ENCODE measurements at places on chromosomes 1 and 21.

DNA sequence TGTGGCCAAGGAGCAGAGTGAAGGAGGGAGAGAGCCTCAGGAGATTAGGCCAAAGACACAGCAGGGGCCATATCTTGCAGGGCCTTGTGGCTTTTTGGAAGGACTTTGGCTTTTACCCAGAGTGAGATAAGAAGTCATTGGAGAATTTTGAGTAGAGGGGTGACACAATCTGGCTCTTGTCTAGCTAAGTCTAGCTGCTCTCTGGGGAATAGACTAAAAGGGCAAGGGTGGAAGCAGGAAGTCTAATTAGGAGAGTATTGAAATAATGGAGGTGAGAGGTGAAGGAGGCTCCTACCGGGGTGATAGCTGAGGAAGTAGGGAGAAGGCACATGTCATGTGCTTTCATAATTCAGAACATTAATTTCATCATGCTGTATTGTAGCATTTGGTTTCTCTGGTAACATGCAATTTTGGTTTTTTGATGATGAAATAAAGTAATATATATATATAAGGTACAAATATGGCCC lies 34.3 kb upstream of the KCNA3 start:
- no peak for DNase-seq

GRCh38 chr1:93588206-93588605 lies 93.4 kb downstream of the BCAR3 start:
- DNase-seq = no peak

- DNase-seq = no peak
Observed at GRCh38 chr21:36820176-36821031, 121.5 kb downstream of the SIM2 start.

DNA sequence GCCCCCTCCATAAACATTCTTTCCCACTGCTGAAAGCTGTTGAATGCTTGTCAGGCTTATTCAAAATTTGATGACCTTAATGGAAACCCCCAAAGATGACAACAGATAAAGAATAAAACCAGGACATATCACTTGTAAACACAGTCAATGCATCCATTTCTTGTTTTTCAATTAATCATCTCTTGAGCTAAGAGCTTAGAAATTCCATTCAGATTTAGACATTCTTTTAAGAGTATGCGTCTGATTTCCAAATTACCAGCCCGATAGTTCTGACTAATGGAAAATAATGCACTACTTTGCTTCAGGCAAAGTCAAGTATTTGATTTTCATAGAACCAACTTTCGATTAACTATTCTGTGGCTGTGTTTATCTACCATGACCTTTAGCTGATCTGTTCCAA lies 100.6 kb upstream of the RUNX1 start:
- DNase-seq = no peak

DNA sequence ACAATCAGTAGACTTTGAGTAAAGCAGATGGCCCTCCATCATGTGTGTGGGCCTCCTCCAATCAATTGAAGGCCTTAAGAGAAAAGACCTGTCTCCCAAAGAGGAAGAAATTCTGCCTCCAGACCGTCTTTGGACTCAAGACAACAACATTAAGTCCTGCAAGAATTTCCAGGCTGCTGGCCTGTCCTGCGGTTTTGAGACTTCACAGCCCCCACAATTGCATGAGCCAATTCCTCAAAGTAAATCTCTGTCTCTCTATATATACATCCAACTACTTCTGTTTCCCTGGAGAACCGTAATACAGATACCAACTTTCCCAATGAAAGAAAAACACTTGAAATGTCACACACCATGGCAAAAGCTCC lies 16.4 kb downstream of the REG4 start:
- DNase-seq = no peak

DNA sequence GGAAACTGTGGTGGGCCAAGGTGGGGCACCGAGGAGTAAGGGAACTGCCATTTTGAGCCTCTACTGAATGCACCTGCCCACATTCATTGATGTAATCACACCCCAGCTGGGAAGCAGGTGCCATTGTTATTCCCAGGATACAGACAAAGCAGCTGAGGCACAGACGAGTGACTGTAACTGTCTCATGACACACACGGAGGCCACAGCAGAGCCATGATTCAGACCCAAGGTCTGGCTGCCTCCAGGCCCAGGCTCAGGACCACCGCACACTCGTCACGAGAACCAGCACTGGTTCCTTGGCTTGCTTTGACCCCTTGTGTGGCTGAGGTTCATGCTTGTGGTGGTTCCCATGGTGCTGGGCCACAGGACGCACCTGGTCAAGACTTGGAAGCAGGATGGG lies 45.6 kb upstream of the CLIC4 start:
- DNase-seq = no peak

DNA sequence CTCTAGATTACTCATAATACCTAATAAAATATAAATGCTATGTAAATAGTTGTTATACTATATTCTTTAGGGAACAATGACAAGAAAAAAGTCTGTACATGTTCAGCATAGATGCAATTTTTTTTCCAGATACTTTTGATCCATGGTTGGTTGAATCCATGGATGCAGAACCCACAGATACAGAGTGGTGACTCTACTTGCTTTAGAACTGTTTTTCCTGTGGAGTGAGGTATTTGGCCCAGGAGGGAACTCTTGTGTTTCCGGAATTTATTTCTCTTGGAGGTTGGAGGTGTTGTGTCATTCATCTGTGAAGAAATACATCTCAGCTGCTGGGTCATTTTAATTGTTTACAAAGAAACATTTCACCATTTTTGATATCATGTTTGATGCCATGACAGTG lies 28.7 kb downstream of the TMEM200B start:
- DNase-seq = no peak

DNA sequence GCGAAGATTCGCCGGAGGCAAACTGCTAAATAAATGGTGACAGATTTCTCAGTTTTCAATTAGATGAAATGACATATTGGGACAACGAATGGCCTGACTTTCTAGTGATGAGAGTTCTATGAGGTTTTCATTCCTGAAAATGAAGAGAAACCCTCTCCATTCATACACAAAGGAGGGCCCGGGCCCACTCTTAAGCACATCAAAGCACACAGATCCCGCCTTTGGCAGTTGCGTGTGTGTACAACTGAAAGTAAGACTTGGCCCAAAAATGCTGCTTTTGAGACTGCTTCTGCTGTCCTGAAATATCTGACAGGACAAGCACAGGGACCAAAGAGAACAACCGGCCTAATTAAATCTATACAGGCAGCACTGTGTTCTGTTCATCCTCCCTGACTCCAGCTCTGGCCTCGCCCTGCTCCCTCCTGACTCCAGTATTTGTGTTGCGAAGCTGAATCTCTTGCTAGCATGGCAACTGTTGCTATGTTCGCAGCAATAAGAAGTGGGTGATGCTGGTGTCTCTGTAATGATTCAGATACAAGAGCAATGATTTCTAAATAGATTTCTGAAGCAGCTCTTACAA lies 7.4 kb downstream of the LRRC53 start:
- DNase-seq = no peak

- no peak for DNase-seq
Observed at GRCh38 chr1:37506740-37507139, 7.8 kb downstream of the MEAF6 start.

DNA sequence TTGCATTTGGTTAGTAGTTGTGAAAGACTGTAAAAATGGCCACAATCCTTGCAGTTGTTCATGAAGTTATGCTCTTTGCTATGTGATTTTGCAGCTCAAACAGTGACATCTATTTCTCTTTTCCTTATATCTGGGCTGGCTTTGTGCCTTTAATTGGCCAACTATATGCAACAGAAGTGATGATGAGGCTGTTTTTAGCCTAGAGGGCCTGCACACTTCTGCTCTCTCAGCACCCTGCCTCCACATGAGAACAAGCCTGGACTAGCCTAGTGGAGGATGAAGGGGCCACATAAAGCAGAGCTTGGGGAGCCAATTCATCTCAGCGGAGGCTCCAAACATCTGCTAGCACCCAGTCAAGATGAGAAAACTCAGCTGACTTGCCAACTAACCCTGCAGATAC lies 339.8 kb downstream of the OMA1 start:
- no peak for DNase-seq

GRCh38 chr1:66788231-66788939 lies 12.7 kb downstream of the INSL5 start:
- DNase-seq = no peak

- no peak for DNase-seq
Observed at GRCh38 chr1:229945795-229946194, 121.2 kb upstream of the GALNT2 start.

- no peak for DNase-seq
Observed at GRCh38 chr1:25431955-25432719, 1.4 kb downstream of the MACO1 start.

Data from left forelimb (tissue), 1 donor.